ENCODE measurements at places on chromosomes 16 and 17.

DNA sequence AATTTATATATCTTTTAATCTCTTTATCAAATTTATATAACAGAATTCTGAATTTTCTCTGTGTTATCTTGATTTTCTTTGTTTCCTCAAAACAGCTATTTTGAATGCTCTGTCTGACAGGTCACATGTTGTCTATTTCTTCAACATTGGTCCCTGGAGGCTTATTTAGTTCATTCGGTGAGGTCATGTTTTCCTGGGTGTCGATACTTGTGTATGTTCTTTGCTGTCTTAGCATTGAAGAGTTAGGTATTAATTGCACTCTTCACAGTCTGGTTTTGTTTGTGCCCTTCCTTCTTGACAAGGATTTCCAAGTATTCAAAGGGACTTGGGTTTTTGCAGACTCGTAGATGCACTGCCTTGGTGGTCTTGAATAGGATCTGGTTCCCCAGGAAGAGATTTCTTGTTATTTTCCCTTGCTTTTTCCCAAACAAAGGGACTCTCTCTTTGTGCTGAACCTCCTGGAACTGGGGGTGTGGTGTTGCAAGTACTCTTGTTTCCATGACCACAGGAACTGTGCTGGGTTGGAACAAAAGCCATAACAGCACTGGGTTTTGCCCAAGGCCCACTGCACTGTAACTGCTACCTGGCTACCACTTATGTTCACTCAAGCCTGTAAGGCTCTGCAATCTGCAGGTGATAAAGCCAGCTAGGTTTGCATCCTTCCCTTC lies 1483.0 kb downstream of the CDH8 start:
- DNase-seq = no peak

DNA sequence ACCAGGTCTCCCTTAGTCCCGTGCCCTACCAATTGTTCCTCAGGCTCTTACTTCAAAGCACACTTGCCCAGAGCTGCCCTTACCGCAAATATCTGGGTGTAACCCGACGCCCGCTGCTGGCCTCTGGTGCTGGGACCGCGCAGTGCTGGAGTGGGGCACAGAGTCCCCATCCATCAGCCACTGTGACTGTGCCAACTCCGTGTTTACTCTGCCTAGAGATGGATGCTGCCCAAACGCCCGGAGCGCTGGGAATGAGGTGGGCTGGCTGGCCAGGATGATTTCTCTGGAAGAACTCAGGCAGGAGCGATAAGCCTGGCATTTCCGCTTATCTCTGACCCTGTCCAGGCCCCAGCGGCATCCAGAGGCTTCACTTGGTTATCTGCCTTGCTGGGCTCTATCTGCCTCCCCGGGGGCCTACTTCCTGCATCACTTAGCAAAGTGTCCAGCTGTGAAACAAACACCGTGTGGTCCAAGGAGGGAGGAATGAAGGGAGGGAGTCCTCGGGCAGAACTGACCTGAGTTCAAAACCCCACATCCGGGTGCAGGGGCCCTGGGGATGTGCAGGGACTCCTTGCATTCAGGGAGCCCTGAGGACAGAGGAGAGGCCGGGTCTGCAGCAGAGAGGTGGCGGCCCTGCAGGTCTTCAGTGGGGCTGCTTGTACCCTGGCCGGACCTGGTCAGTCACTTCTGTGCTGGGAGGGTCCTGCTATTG lies 9.4 kb upstream of the MYLK3 start:
- no peak for DNase-seq

GRCh38 chr17:66255112-66255511 lies 25.9 kb upstream of the APOH start:
- DNase-seq = peak; percentile 89

GRCh38 chr17:68460715-68461114 lies 3.4 kb upstream of the WIPI1 start:
- peak; percentile 45 for DNase-seq
